ENCODE measurements at places on chromosomes 1 and 21.

DNA sequence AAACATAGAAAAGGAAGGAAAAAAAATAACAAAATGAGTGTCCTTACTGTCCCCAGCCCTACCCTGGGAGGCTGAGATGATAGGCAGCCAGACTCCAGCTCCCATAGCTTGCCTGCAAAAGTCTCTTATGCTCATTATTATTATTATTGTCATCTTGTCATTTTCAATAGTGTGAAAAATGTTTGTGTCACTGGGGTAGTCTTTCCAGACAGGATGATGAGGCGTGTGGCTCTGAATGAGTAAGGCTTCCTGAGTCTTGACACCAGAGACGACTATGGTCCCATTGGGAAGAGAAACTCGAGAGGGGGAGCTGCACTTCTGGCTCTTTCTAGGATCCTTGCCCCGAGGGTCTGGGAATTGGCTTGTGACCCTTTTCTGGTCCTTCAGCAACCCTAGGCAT is 1.1 kb upstream of the CYB561D1 start:
- no peak for DNase-seq

GRCh38 chr1:206469411-206469932 is 804 bp upstream of the IKBKE start:
- DNase-seq: no peak

GRCh38 chr1:98677288-98677687 is 15.8 kb downstream of the SNX7 start:
- no peak for DNase-seq

DNA sequence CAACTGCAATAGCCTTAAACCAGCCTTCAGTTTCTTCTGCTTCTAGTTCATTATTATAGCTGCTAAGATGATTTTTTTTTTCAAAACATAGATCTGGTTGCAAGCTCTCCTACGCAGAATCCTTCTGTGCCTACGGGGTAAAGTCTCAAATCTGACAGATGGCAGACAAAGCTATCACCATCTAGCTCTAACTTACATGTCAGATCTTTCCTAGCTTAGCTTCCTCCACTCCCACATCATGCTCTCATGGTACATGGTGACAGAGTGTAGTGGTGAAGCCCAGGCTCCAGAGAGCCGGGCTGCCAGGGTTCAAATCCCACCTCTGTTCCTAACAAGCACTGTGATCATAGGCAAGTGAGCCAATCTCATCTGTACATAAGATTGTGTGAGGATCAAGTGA is 24.2 kb upstream of the GUCA2B start:
- DNase-seq: no peak

GRCh38 chr1:242877229-242877628 is 352.7 kb upstream of the PLD5 start:
- no peak for DNase-seq

GRCh38 chr1:223179786-223180185 is 36.7 kb upstream of the TLR5 start:
- DNase-seq: no peak

DNA sequence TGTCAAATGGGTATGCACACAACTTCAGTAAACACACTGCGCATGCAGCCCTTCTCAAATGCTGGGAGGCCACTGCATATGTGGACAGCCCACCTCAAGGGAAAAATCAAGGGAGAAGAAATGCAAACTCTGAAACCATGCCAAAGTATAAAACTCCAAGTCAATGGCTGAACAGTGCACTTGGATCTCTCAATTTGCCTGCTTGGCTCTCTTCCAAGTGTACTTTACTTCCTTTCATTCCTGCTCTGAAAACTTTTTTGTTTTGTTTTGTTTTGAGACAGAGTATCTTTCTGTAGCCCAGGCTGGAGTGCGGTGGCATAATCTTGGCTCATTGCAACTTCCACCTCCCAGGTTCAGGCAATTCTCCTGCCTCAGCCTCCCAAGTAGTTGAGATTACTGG is 18.8 kb upstream of the COP1 start:
- no peak for DNase-seq

- DNase-seq: no peak
These were observed 39.9 kb downstream of the CRYAA start for GRCh38 chr21:43208561-43209332.

DNA sequence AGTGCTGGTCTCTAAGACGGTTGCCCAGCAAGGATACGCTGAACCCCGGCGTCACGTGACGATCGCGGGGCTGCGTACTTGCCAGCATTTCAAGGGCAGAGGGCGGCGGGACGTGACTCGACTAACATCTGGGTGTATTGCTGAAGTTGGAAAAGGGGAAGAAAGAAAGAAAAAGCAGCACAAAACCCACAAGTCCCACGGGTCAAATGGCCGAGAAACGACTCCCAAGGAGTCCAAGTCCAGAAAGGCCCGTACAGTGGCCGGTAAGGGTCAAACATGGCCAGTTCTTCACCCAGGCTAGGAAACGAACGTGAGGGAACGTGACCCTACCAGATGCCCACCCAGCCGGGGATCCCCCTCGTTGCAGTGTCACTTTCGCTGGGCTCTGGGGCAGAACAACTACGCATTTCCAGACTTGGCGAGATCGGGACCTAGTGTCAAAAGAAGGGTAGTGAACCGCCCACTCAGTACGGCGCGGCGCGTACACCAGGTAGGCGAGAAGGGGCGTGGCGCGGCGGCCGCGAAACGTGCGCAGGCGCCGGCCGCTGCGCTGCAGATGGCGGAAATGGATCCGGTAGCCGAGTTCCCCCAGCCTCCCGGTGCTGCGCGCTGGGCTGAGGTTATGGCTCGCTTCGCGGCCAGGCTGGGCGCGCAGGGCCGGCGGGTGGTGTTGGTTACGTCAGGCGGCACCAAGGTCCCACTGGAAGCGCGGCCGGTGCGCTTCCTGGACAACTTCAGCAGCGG is at the start of the genes PPCS and ZMYND12:
Gene PPCS, plus strand, starts transcription at position 534 of the 744 bp plus-strand sequence. Its CDS starts 23 bp downstream, at position 557.
Gene ZMYND12, minus strand, starts transcription at position 13 of the 744 bp plus-strand sequence. CDS start 25 bp downstream, outside the sequence.
- DNase-seq: peak; percentile 88

DNA sequence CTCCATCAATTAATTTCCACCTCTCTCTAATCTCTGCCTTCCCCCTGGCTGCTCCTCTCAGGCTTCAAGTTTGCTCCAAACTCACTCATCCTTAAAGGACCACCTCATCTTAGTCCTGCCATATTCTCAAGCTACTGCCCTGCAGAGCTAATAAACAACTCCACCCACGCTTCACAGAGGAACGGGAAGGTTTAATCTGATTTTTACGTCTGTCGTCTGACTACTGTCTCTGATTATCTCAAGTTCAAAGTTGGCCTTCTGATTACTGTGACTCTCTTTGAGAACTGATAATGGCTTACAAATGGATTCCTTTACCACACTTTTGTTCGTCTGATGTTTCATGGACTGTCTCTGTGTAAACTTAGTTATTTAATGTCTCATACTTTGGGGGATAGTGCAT is 7.6 kb upstream of the CPT2 start:
- no peak for DNase-seq

Data from NCI-H1930 (cell line).